ENCODE measurements at places on chromosomes 13 and 19.
A peak's percentile ranks its signal among the peaks of the same experiment; 100 is the strongest.

DNA sequence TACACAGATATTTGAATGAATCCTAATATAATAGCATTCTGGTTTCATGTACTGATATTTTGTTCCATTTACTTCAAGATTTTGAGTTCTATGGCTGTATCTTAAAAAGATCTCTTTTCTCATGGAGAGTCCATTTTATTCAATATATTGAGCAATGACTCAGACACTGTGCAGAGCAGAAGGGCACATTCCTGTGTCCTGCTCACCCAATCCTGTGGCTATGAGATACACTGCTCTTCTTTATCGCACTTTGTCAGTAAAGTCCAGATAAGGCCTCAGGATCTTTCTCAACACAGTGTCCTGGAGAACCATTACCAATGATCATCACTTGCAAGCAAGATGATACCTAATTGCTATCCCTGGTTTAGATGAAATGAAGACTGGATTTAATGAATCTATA is 155.0 kb downstream of the CYSLTR2 start:
- no peak for DNase-seq

DNA sequence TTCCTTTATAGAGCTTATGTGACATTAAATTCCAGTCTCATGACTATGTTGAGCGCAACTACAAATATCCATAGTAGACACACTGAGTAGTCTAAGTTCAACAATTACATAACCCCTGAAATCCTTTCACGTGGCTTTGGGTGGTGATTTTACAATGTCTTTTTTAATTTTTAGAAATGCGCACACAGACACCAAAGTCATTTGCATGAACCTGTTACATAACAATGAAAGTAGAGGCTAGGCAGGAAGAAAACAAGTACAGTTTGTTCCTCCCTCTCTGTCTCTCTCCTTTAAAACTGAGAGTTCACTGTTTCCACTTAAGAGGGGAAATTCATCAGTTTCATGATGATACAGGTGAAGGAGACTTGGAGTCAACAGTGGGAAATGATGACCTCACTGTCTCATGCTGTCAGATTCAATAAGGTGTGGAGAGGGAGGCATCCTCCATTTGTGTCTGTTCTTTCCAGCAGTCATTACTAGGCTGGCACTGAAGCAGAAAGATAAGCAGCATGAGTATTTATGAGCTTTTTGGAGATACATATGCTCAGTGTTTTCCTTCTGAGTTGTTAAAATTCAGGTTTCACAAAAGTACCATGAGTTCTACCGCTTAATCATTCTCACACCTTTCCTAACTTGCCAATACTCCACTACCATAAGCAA is 201.8 kb downstream of the LHFPL6 start:
- no peak for DNase-seq

- DNase-seq, result no peak
Observed at GRCh38 chr19:46390121-46390858, 23.1 kb downstream of the CCDC8 start.

- no peak for DNase-seq
Observed at GRCh38 chr13:49292742-49293486, 45.2 kb downstream of the CDADC1 start.

- no peak for DNase-seq
Observed at GRCh38 chr13:24042710-24043440, 117.6 kb upstream of the SPATA13 start.

DNA sequence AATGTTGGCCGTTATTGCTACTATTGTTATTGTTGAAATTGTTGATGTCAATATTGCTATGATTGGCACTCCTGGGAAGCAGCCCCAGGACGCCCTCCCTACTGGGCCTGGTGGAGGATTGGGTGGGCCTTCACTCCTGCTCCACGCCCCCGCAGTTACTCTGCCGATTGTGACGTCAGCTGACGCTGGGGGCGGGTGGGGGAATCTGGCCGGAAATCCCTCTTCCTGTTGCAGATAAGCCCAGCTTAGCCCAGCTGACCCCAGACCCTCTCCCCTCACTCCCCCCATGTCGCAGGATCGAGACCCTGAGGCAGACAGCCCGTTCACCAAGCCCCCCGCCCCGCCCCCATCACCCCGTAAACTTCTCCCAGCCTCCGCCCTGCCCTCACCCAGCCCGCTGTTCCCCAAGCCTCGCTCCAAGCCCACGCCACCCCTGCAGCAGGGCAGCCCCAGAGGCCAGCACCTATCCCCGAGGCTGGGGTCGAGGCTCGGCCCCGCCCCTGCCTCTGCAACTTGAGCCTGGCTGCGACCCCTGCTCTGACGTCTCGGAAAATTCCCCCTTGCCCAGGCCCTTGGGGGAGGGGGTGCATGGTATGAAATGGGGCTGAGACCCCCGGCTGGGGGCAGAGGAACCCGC is at the start of gene ETV2:
Gene ETV2 (plus strand): TSS at position 231 of the 637 bp plus-strand sequence. CDS start 716 bp downstream, outside the sequence.
- DNase-seq, result no peak

GRCh38 chr13:85091631-85092234 is 707.5 kb downstream of the SLITRK6 start:
- DNase-seq, result no peak

DNA sequence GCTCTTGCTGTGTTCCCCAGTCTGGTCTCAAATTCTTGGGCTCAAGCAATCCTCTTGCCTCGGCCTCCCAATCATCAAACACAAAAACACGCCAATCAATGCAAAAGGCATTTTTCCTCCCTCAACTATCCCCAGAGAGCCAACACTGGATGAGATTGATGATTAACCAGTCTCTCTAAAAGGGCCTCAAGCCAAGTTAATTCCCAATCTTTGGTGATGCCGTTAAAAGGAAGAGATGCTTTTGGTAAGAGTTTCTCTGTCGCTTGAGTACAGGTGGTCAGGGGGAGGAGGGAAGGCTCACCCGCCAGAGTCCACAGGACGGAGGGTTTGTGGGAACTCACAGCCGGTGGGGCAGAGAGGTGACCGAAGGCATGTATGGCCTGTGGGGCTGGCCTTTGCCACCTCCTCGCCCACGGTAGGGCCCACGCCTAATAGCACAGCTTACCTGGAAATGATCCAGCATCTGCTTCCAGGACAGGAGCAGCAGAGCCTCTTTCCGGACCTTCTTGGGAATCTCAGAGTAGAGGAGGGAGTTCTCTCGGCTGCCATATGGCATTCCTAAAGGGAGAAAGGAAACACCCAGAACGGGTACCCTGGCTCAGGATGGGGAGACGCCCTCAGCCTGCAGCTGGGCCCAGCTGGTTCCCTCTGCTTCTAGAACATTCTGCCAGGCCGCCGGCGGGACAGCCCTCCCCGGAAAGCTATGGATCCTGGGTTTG is 18.1 kb downstream of the DPP9 start:
- no peak for DNase-seq

- no peak for DNase-seq
Observed at GRCh38 chr13:110665491-110666254, 40.2 kb downstream of the CARS2 start.

- DNase-seq, result no peak
Observed at GRCh38 chr19:38294090-38294489, 10.0 kb upstream of the C19orf33 start.

GRCh38 chr13:23724196-23724970 is 154.2 kb downstream of the TNFRSF19 start:
- no peak for DNase-seq

GRCh38 chr13:52109116-52109670 is 19.7 kb downstream of the NEK5 start:
- no peak for DNase-seq

- DNase-seq, result no peak
Observed at GRCh38 chr19:30082168-30082567, 140.1 kb downstream of the URI1 start.

DNA sequence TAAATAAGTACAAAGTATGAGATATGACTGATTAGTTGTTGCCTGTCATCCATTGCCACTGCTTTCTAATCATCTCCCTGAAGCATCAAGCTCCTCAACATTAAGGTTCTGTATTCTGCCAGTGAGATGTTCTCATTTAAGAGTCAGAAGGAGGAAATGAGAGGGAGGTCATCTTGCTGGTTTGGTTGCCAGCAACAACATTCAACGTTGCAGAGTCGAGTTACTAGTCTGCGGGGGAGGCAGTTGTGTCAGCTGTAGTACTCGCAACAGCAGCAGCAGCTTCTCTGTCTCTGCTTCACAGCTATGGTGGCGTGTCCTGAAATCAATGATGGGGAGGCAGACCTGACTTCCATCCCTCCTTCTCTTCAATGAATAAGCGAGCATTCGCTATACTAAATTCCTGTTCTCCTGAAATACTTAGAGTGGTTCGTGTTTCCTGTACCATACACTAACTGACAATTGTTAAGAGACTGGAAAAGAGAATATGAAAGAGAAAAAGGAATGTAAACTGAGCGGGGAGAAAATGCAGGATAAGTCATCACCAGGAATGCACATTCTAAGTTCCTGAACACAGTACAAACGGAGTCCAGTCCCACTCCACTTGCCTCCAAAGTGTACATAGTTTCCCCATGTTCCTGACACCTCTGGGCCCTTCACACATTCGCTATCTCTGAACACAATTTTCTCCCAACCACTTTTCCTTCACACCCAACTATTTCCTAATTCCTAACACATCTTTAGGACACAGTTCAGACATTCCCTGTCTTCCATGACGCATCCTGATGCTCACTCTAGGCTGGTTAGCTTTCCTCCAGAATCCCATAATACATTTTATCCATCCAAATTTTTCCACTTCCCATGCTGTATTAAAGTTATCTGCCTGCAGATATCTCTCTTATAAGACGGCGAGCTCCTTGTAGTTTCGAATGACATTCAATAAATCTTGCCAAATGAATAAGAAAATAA is 263.0 kb downstream of the KLF12 start:
- DNase-seq, result no peak

- DNase-seq, result no peak
Observed at GRCh38 chr19:10206226-10206885, 11.6 kb upstream of the DNMT1 start.

- DNase-seq, result no peak
Observed at GRCh38 chr19:10920781-10921180, 7.7 kb downstream of the YIPF2 start.

DNA sequence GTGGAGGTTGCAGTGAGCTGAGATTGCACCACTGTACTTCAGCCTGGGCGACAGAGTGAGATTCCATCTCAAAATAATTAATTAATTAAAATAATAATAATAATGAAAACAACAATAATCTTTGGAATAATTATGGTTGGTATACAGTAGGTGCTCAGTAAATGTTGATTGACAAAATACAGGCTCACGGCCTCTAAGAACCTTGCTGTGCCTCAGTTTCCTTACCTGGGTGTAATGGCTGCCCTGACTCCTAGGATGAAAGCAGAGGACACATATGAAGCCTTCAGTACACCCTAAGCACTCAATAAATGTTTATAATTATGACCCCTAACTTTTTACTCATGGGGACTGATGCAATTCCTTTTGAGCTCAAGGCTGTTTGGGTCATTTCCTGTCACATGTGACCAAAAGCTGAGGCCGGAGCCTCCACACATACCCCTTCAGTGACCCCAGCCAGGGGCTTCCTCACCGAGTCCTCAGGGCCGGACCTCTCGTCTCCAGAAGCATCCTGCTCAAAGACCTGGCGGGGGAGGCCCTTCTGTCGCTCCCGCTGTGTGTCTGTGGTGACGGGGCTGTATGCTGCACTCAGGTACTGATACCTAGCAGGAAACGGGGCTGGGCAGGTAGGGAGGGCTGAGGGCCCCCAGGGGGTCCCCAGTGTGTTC is 10.5 kb downstream of the DOCK6 start:
- no peak for DNase-seq

DNA sequence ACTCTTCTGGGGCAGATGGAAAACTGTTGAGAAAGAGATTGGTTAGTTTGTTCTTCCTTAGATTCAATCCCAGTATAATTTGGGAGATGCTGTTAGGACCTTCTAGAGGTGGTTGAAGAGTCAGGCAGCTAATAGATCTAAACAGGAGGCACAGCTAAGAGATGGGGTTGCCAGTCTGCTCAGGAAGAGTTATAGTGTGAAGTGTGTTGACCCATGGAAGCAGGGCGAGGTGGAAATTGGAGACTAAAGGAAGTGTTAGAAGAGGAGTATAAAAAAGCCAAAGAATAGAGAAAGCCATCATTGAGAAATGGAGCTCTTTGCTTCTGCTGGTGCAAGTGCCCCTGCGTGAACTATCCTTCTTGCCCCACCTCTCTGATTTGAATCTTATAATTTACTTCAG is 3.8 kb upstream of the OXGR1 start:
- DNase-seq, result no peak

DNA sequence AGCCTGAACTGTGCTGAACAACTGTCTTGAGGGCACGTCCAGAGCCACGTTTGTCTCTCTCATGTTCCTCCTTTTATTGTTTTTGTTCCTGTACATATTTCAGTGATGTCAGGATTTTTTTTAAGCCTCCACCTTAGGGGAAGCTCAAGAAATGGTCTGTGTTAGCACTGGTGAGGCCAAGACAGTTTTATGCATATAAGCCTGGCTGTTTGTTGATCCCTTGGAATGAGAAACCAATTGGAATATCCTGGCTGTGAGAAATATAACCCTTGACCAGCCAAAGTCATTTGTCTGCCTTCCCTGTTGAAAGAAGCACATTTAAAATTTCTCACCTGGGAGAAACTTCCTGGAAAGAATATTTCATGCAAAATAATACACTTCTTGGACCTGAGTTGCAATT is 115.8 kb downstream of the DNAJC15 start:
- no peak for DNase-seq

DNA sequence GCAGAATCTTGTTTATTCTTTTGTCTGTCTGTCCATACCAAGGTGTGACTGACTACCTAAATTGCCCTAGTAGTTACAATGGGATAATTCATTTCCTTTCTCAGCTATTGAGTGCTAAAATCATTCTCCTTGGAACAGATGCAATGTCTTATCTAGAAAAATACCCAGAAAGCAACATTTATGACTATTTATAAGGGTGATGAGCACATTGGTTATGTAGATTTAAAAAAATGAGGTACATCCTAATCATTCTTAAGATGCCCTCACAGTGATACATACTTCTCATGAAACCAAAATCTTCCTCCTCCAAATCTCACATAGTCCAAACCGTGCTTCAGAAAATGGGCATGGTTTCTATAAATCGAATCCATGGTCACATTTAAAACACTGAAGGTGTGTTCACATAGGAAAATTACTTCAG is 11.6 kb upstream of the UBE2L5 start:
- no peak for DNase-seq

- no peak for DNase-seq
Observed at GRCh38 chr13:33205224-33205623, 80.3 kb downstream of the STARD13 start.

DNA sequence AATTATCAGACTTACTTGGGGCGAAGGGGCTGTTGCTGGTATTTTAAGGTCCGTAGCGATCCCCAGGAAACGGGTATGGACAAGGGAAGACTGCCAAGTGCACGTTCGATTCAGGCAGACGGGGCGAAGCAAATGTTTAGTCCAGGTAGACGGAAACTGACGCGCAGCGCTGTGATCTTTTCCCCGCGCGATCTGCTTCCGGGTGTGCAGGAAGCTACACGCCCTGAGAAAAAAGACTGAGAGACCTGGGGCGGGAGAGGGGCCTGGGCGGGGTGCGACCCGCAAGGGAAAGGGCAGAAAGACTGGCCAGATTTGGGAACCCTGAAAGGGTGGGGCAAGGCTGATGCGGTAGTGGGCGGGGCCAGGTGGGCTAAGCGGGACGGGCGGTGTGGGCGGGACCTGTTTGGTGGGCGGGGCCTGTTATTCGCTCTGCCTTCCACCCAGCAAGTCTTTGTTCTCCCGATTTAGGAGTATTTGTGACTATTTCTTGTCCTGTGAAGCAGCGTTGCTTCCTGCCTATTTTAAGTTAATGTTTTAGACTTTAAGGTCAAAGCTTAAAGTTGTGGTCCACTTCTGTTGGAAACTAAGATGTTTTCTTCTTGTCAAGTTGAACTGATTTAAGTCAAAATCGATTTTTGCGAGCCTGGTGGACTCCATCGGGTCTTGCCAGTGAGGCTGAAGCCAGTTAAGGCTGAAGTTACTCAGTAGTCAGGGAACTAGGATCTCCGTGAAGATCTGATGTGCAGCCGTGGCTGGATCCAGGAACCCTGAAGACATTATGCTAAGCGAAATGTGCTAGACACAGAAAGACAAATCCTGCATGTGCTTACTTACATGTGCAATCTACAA is at the start of gene ZNF836:
Gene ZNF836 (minus strand): TSS at position 301 of the 849 bp plus-strand sequence. CDS start 3,549 bp downstream, outside the sequence.
- DNase-seq, result peak; percentile 39

Data from HFF-Myc (cell line).